ENCODE measurements at places on chromosomes 12 and 14.

- DNase-seq: peak; percentile 41
Observed at GRCh38 chr14:53295985-53296582, 143.0 kb upstream of the DDHD1 start.

GRCh38 chr12:71195338-71195896, 37.6 kb upstream of the TSPAN8 start:
- no peak for DNase-seq

GRCh38 chr14:90034835-90035525, 26.8 kb upstream of the KCNK13 start:
- DNase-seq: no peak

DNA sequence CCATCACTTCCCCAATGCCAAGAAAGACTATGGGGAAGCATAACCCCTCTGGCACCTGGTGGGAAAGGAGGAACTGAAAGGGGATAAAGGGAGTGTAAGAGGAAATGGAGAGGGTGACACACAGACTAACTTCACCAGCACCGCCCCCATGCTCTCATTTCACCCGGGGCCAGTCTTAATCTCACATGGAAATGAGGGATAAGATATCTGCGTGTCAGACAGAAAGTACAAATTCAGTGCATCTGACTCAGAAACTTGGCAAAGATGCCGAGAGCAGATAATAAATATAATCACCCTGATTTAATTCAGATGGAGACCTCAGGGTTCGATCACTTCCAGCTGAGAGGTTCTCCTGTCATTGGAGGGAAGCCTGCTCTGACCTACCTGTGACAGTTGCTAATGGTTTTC, 191.6 kb downstream of the DUSP6 start:
- no peak for DNase-seq

- DNase-seq: no peak
Observed at GRCh38 chr12:54135621-54136350, 53.0 kb downstream of the SMUG1 start.

Data from activated CD4-positive, alpha-beta T cell treated with anti-CD3 and anti-CD28 coated beads, Interleukin-2, amount 10 ng/mL, durations not matched to agents 7 days and 5 days (primary cell).